ENCODE measurements at places on chromosomes 6 and 20.
A peak's percentile ranks its signal among the peaks of the same experiment; 100 is the strongest.

- no peak for DNase-seq
Measured at GRCh38 chr6:111845441-111845871, 27.8 kb downstream of the FYN start.

DNA sequence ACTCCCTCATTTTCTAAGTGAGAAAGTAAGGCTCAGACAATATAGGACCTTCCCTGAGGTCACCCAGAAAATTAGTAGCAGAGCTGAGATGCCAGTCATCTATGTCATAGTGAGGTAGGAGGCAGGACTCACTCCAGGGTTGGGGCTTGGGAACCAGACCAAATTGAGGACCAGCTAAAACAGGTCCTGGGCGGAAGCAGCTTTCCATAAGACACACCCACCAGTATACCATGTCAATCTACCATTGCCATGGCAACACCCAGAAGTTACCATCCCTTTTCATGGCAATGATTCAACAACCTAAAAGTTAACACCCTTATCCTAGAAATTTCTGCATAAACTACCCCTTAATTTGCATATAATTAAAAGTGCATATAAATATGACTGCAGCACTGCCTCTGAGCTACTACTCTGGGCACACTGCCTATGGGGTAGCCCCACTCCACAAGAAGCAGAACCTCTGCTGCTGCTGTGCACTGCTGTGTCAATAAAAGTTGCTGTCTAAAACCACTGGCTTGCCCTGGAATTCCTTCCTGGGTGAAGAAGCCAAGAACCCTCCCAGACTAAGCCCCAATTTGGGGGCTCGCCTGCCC is 30.3 kb upstream of the OCSTAMP start:
- DNase-seq: no peak

DNA sequence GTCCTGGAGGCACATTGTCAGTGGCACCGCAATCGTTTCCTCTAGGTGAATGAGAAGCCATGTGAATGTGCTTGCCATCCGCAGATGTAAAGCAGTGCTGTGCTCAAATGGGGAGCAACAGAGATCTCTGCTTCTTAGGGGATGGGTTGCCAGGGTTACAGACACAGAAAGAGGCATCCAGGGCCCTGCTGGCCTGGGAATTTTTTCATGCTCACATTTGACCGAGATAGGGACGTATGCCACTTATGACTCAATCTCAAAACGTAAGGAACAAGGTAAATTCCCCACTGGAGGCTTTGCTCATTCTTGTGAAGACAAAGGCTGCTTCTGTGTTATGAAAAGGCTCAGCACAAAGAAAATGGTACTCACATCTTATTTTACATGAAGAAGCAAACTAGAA is 11.0 kb downstream of the C6orf118 start:
- no peak for DNase-seq

GRCh38 chr6:11160199-11160598 is 48.7 kb upstream of the ERVFRD-1 start:
- DNase-seq: no peak

- no peak for DNase-seq
Measured at GRCh38 chr6:110882274-110882619, 7.7 kb downstream of the AMD1 start.

DNA sequence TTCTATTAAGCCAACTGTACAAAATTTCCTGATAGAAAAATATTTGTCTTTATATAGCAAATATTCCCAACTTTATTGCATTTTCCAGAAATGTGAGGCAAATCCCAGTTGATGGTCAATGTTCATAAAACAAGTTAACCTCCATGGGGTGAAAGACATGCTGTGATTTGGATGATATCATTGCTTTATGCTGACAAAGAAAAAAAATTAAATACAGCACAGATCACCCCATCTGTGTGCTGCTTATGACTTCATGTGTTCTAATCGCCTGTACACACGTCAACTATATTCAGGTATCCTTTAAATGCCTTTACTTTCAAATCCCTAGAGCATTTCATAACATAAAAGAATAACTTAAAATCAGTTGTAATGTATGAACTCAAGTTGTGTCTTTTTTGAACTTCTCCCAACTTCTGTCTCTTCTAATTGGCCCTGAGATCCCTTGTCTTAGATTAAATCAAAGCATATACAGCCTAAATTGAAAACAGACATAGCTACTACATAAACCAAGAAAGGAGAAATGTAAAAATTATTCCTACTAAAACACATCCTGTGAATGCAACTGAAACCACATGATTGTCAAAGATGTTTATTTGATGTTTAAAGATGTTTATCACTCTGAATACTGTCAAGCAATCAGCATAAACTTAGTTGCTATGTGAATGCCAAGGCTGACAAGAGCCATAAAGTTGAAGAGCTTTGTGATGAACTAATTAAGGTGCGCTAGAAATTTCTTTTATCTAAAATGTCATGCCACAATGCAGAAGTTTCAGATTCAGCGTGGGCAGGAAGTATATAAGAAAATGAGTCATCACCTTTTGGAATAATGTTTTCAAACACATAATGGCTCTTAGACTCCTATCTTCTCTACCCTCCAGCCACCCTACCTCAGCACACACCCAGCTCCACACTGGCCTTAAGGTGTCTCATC is 68.7 kb downstream of the FILIP1 start:
- no peak for DNase-seq

GRCh38 chr6:2157441-2158127 is 87.8 kb downstream of the GMDS start:
- no peak for DNase-seq

DNA sequence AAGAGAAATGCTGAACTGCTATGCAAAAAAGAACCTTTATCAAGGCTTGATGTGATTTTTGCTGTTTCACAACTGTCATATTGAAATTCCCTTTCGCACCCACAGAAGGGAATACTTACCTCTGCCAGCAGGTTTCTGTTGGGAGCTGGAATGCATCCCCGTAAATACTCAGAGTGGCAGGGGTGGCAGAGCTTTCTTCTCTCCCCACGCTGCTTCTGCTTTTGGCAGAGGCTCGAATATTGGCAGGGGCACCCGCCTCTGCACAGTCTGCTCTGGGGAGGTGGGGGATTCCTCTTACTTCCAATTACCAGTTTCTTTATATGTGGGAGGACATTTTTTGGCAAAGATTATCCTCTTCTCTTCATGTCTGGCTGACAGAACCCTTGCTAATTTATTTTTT is 28.4 kb downstream of the TMEM200A start:
- peak; percentile 63 for DNase-seq

DNA sequence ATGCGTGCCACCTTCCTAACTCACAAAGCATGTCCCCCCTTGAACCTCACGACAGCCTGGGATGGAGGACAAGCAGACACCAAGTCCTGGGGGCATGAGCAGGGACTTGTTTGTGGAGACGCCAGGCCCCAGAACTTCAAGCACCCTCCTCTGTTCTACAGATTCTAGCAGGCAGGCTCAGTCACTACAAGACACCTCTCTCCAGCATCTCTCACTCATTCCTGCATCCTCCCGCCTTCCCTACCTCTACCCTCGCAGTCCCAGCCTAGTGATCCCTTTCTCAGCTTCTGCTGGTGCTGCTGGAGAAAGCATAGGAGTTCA is 3.7 kb downstream of the LRP11 start:
- DNase-seq: no peak

DNA sequence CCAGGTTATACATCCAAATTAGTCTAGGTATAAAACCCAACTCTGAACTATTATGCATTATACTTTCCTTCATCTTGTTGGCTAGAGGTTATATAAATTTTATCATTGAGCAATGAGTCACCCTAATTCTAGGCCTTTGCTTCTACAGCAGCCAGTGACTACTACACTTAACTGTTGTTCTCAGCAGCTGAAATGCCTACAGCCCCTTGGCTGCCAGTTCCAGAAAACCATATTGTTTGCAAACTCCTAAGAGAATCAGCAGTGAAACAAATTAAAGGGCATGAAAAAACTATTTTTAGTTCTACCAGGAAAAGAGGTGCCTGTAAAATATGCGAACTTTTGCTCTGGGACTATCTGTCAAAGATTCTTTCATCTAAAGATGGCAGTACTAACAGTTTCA is 292.8 kb downstream of the FRK start:
- no peak for DNase-seq

DNA sequence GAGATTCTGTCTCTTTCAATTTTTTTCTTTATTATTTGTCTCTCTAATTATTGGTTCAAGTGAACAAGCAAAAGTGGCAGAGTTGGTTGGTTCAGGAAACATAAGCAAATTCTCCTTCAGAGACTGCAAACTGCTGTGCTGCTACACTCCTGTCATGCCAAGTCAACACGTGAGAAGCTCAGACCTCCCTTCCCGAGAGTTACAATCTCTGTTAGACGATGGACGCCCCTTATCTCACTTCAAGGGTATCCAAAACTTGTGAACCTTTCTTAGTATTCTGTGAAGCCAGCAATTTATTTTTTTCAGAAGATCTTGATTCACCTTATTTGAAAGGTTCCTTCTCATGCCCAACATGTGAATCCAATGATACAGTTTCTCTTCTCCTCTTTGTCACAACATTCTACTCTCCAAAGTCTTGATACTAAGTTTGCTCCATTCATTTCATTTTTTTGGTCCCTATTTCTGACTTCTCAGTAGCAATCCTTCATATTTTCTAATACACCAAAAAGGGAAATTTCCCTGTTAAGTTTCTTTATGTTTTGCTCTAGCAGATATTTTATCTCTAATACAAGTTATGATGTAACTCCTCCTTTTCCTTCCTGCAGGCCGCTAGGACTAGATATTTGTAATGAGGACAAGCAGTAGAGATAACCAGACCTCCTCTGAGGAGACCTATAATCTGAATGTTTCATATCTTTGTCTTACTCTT is 448.8 kb upstream of the CITED2 start:
- DNase-seq: no peak

- DNase-seq: no peak
Measured at GRCh38 chr6:154622618-154623336, 110.4 kb upstream of the SCAF8 start.

- DNase-seq: no peak
Measured at GRCh38 chr6:99241905-99242534, 107.5 kb downstream of the FAXC start.

GRCh38 chr6:34152042-34152524 is 6.2 kb upstream of the GRM4 start:
- DNase-seq: no peak

DNA sequence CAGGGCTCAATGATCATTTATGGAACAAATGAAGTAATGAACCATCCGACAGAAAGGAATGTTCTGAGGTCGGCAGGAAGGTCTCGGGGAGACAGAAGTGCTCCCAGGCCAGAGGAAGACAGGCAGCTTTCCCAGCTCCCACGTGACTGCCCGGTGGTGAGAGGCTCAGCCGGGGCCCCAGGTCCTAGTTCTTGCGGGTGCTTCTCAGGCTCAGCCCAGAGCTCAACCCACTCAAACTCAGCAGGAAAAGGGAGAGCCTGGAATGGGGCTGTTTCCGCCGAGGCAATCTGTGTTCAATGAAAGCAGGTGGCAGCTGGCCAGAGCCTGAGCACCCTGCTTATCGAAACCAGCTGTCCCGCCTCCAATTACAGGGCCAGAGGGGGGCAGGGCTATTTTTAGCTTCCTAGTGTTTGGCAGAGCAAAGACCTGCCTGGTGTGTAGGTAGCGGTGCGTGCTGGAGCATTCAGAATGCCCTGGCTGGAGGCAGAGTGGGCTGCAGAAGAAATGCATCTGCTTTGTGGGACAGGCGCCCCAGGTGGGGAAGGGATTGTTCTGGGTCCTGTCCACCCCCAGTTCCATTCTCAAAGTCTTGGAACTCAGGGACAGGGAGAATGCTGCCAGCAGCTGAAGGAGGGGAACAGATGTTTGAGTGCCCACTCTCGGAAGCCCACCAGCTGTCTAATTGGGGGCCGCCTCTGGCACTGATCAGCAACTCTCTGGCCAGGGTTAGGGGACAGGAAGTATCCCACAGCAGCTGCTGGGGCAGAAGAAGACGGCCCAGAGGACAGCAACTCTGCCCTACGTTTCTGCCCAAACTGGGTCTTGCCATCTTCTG is 145.1 kb downstream of the PREX1 start:
- peak; percentile 70 for DNase-seq

DNA sequence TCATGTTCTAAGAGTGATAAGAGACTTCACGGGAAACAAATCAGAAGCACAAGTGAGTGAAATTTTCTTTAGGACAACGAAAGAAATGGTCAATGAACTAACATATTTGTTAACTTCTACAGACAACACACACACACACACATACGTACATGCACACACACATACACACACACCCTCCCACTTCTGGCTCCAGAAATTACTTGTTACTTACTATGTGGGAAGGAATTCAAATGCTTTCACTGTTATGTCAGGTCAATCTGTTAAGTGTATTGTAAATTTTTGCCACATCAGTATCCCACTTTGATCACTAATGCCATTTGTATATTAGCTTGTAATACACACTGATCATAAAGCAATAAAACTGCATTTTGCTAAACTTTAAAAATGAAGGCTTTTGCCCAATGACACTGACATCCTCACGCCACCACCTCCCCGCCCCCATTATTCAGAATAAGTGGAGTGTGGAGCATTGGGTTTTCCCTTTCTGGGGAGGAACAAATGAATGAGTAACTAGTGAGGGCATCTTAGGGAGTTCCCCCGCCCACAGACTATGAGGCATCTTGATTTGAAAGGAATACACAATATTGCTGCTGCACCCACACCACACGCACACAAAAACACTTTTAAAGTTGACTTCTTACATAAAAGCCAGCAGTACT is 76.2 kb downstream of the ATXN1 start:
- DNase-seq: no peak

DNA sequence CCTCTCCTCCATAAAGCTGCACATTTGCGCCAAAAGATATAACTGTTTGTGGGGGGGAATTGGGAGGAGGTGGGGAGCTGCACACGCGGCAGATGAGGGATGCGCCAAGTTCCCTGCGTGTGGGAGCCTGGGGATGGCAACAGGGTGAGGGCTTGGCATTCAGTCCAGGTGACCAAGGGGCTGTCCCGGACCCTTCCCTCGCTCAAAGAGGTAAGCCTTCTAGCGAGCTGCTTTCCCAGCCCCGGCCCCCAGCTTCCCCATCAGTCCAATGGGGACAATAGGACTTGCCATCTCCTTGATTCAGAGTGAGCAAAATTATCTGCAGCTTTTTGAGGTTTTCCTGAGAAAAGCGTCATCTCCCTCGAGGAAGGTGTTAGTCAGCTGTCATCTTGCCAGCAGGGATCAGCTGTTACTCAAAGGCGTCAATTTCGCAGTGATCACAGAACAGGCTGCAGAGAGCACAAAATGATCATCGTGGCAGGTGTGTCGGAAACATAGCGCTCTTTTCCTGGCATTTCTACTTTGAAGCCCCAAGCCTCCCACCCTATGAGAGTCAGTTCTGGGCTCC is 21.3 kb downstream of the ZNF831 start:
- no peak for DNase-seq

- DNase-seq: no peak
Measured at GRCh38 chr6:14180609-14181008, 63.0 kb downstream of the CD83 start.

DNA sequence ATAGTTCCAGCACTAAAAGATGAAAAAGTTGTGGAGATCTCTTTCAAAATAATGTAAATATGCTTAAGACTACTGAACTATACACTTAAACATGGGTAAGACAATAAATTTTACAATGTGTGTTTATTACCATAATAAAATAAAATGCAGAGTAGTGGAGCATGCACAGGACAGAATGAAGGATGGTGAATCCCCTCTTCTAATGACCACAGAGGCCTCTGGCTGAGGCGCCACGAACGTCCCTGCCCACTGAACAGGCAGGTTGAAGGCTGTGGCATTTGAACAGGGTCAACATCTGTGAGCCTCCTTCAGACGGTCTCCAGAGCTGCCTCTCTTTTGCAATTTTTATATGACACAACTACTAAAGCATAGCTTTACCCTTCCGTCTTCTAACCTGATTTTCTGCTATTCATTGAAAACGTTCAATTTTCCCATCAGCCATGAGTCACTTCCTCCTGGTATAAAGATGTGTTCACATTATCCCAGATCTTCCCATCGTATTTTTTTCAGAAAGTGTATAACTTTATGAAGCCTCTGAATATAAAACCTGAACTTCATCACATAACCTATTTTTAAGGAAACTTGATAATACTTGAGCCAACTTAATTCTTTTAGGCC is 37.8 kb downstream of the ADGRF4 start:
- DNase-seq: no peak

All from posterior cingulate gyrus (tissue), 11 donors.